ENCODE measurements at places on chromosomes 3 and 15.

- peak; percentile 45 for DNase-seq
Observed at GRCh38 chr3:111668888-111669488, 73.8 kb upstream of the ZBED2 start.

DNA sequence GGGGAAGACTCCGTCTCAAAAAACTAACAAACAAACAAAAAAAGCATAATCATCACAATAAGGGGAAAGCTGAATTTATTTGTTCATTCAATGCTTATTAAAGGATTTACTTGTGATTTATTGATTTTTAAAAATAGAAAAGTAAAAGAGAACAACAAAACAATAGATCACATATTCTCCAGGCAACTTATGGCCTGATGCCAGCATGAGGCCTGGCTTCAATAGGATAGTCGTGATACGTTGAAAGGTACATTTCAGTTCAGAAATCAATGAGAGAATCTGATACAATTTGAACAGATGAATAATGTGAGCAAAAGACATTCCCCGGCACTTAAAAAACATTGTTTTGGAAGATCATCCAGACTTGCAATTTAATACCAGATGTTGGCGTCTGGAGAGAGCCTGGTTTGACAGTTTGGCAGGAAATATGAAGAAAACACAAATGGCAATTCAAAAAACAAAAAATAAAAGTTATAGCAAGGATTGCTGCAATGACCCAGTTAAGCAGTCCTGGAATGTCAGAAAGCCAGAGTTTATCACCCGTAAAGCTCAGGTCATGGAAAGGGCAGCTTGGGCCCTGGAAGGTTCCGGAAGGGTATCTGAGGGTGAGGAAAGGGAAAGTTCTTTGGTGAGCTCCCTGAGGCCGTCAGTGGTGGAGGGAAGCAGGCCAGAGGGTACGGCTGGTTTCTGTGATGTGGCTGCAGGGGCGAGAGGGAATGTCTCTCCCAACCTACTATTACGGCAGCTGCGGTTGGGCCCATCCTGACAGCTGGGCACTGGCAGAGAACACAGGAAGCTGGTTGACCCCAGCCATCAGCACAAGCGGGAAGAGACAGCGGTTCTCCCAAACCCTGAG is 230.2 kb upstream of the HES1 start:
- DNase-seq: no peak

DNA sequence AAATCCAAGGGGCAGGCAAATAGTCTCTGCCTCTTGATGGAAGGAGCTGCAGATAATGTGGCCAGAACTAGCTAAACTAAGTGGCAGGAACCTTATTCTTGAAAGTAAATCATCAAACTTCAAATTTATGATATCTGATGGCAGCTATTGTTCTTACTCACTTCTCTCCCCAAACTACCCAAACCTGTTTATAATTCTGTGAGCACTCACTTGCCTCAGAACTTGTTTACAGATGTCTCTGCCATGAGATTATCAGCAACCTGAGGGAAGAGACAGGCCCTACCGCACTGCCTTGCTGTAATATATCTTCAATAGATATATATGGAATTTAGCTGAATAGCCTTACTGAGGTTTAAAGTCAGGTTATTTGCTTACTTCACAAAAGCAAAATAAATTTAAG is 2.2 kb upstream of the B3GALNT1 start:
- DNase-seq: no peak

GRCh38 chr15:93917181-93917580 is 314.2 kb upstream of the MCTP2 start:
- no peak for DNase-seq

GRCh38 chr15:29822100-29822683 is at the start of gene TJP1:
TSS of gene TJP1 (minus strand) at chr15:29822468. CDS start at chr15:29822028, 440 bp downstream.
- DNase-seq: peak; percentile 89

DNA sequence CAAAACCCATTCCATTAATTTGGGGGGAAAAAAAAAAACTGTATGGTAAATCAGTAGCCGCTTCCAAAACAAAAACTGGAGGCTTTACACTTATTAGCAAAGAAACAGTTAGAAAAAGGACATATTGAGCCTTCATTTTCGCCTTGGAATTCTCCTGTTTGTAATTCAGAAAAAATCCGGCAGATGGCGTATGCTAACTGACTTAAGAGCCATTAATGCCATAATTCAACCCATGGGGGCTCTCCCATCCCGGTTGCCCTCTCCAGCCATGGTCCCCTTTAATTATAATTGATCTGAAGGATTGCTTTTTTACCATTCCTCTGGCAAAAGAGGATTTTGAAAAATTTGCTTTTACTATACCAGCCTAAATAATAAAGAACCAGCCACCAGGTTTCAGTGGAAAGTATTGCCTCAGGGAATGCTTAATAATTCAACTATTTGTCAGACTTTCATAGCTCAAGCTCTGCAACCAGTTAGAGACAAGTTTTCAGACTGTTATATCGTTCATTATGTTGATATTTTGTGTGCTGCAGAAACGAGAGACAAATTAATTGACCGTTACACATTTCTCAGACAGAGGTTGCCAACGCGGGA is 9.4 kb upstream of the RPL24 start:
- no peak for DNase-seq

DNA sequence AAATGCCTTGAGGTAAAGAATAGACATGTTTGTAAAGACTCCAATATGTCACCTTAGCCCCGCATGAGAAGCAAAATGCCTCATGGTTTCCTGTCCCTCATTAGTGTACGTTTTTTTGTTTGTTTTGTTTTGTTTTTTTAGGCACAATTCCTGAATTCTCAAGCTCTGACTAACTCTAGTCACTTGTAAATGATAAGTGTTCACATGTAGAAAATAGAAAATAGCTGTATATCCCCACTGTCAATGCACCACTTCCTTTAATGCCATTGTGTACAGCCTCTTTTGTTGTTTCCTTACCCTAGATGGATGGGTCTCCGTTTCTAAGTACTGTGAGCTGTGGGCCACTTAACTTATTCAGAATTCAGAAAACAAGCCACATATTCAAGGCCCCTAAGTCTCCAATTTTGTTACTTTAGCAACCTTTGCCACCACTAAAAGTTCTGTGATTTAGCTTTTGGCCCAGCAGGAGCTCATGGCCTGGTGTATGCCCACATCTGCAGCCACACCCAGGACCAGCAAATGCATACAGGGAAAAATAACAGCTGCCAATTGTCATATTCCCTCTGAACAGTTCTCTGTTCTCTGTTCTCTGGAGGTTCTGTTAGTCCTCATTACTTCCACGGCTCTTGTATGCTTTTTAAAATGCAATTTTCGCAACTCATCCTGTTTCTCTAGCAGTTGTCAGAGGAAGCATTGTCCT is 655.5 kb downstream of the GBE1 start:
- no peak for DNase-seq

- DNase-seq: no peak
Observed at GRCh38 chr3:61666615-61667330, 105.4 kb downstream of the PTPRG start.

DNA sequence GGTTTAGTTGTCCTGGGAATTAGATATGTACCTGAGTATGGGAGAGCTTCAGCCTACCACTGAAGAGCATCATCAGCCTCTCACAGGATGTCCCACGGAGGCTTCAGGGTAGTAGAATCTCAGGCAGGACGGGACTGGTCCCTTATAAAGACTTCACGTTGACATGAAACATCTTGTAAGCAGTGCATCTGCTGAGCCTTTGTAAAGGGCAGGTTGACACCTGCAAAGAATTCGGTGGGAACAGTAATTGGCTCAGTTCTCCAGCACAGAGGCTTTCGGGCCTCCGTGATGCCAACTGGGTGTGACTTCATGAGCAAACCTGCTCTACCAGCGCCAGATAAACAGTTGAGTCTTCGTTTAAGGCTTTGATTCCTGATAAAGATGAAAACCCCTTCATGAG is 26.9 kb upstream of the AVEN start:
- DNase-seq: no peak

DNA sequence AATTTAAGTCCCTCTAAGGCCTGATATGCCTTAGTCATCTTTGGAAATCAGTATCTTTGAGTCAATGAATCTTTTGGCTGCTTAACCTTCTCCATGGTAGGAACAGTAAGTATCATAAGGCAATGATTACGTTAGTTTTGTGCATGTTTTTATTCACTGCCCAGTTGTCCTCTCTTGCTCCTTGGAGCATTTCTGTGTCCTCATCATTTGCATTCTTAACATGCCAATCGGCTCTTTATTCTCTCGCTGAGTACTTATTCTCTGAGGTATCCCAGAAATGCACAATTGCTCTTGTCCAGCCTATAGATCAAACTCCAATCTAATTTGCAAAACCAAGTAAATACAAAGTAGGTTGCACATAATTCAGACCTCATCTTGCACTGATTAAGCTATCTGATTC is 405.0 kb upstream of the IL12A start:
- no peak for DNase-seq

DNA sequence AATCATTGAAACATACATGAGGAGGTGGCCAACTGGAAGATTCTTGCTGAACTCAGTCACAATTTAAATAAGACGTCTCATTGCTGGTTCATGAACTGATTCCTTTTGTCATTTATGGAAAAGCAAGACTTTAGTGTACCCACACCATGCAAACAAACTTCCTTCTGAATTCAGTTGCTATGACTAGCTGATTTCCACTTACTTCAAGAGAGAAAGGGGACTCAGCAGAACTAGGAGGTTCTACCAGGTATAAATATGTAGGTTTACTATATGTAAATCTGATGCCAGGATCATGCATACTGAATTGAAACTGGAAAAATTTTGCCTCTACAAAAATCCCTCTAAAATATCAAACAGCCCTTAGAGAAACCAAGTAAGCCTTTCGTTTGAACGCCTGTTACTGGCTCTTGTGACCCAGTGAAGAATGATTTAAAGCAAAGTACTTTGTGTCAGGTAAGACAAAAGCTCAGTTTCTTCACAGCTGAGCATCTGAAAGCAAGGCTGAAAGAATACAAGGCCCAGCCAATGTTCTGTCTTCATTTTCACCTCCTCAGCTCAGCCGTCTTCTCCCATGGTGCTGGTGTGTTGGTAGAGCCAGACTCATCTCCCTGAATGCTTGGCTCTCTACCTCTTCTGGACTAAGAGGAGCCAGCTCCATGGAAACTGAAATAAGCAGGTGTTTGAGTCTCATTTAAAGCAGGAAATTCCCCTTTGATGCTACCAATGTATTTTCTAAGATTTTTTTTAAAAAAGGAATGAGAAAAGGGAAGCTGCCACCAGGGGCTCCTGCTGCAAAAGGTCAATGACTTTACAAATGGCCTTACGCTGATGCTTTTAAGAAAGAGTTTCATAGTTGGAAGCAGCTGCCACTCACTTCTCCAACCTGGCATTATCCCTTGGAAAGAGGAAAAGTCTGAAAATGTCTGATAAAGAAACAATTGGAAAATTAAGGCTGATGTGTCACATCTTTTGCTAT is 301.6 kb downstream of the EFHB start:
- no peak for DNase-seq

DNA sequence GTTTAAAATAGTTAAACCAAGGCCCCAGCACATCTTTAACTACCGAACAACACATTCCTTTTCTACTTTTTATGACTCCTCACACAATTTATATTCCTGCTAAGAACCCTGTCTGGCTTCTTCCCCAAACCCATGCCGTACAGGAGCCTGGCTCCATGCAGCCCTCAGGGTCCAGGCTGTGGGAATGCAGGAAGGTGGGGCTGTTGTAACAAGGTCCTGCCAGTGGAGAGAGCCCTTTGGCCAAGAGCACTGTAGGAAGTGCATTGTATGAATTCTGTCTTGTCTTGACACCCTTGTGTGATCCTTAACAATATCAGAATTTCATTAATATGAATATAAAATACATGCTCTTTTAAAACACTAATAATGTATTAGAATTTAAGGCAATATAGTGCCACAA is 563.8 kb downstream of the TBL1XR1 start:
- DNase-seq: no peak

- DNase-seq: no peak
Observed at GRCh38 chr3:153090973-153091372, 71.1 kb upstream of the RAP2B start.

GRCh38 chr3:35484929-35485530 is 154.3 kb upstream of the ARPP21 start:
- no peak for DNase-seq

DNA sequence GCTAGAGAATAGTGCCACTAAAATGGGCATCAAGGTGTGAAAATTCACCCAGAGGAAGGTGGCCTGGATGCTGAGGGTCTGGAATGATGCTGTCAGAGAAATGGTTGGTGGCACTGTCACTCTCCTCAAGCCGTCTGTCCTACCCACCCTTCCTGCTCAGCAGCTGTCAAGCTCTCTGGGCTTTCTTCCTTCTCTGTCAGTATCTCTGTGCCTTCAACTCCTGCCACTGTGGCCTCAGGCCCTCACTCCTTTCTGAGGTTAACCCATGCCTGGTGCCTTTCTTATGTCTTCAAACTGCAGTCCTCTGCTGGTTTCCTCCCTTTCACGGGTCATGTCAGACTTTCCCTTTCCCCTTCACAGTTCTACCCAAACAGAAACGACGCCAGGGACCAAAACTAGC is 4.4 kb downstream of the MYO5C start:
- no peak for DNase-seq

GRCh38 chr3:122214711-122215110 is 31.2 kb downstream of the CASR start:
- DNase-seq: no peak

DNA sequence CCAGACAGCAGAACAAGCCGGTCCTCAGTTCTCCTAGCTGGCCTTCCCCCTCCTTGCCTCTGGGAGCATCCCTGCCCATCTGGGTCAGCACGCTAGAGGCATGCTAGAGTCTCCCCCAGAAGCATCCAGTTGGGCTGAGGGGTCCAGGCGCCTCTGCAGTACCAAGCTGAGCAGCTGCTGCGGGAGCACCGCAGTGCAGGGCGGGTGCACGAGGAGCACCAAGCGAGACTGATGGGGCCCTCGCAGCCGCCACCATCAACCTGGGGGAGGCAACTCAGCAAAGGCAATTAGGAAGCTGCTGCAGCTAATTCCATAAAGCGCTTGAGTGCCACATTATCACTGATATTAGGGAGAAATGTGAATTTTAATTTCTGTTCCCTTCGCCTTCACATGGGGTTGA is 12.4 kb downstream of the CACNA2D3 start:
- no peak for DNase-seq

DNA sequence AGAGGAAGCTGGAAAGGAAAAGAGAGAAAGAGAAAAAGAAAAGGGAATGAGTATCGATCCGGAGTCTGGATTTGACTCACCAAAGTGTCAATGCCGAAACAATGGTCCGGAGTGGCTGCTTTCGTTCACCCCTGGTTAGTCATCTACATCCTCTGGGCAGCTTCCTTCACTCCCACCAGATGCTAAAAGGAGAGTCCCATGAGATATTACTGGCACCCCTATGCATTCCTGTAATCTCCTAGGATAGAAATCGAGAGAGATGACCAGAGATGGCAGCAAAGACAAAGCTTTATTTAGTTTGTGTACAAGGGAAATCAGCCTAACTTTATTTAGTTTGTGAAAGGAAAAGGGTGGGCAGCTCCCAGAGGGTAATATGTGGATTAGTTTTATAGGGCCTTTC is 622.2 kb downstream of the ZPLD1 start:
- no peak for DNase-seq

DNA sequence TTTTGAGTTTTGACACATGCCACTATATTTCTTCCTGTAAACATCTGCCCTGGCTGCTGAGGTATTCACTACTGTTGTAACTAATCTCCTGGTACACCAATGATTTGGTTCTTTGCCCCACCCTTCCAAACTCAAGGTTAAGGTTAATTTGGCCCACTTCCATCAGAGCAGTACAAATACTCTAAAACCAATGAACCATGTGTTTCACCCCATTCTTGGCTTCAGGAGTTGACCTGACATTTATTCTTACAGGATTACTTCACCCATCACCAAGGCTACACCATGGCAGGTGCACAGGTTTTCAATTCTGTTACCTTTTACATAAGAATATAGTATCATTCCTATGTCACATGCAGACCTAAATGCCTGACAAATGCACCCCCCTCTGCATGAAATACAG is 1179.9 kb downstream of the ZPLD1 start:
- no peak for DNase-seq

Measured in AG08396 (cell line).